RCC 7860 (cell line): ENCODE measurements at places on chromosomes 2 and 18.

GRCh38 chr2:231177156-231178025, 21.0 kb upstream of the ARMC9 start:
- DNase-seq = no peak

- DNase-seq = no peak
These were observed at the start of gene BCL11A for GRCh38 chr2:60553495-60554073. TSS of gene BCL11A (minus strand) at chr2:60553654. CDS start at chr2:60553270, 384 bp downstream.

- DNase-seq = no peak
These were observed 50.8 kb downstream of the SPRED2 start for GRCh38 chr2:65381607-65382051.

DNA sequence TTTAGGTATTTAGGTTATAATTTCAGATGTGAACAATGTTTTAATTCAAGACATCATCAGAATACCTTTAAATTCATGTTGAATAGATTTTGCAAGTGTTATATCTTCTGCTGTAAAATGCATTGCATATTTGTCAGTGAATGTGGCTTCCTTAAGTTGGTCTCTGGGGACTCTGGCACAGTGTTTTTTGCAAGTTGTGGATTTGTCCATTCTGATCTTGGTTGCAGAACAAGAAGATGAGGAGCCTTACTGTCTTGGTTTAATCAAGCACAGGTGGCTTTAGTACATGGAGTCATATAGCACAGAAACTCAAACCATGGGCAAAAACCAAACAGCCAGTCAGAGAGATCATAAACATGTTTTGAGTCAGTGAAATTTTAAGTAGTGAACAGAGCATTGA, 135.7 kb downstream of the ARHGAP28 start:
- no peak for DNase-seq

- DNase-seq = no peak
These were observed at the start of gene LIMS2 for GRCh38 chr2:127675331-127676261. TSS of gene LIMS2 (minus strand) at chr2:127675530. CDS start at chr2:127675024, 506 bp downstream.

DNA sequence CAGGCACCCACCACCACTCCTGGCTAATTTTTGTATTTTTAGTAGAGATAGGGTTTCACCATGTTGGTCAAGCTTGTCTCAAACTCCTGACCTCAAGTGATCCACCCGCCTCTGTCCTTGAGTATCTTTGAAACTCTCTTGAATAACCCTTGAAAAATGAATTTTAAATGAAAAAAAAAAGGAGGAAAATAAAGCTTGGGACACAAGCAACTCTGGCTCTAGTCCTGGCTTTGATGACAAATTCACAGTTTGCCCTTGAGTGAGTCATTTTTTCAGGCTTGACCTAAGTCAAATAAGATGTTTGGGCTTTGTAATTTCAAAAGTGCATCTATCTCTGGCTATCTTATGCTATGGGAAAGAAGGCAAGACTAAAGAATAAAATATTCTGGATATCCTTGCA, 79.0 kb upstream of the TRIB2 start:
- DNase-seq = no peak

- no peak for DNase-seq
These were observed 242.2 kb downstream of the FHOD3 start for GRCh38 chr18:36539674-36540231.

- DNase-seq = no peak
These were observed 21.8 kb downstream of the CFLAR start for GRCh38 chr2:201137505-201138400.

DNA sequence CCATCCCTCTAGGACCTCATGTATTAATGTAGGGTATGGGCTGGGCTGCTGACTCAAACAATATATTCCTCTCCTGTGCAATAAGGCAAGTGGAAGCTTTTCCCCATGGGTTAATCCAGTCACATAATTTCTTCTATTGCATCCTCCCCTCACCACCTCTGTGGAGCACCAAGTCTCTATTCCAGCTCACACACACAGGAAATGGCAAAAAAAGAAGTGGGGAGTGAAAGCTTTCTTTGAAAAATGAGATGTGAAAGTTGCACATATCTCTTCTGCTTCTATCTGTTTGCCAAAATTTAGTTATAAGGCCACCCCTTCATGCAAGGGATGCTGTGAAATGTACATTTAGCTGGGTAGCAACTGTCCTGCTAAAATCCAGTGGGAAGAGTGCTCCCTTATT, 121.3 kb downstream of the CDC42EP3 start:
- DNase-seq = no peak

- no peak for DNase-seq
These were observed 48.1 kb downstream of the ID2 start for GRCh38 chr2:8729939-8730338.

DNA sequence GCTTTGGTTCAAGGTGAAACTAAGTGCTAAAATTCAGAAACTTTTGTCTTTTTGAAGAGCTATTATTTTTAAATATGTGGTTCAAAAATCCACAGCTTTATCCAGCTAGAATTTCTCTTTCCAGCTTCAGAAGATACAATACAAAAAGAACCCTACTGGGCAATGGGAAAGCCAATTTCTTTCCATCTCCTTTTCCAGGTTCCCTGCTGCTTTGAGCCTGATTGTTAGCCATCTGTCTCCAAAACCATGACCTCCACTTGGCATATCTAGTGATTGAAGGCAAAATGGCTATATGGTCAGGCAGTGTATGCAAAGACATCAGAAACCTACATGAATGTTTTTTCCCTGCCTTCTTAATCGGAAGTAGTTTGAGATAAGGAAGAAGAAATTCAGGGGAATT, 134.1 kb downstream of the KCNH7 start:
- DNase-seq = no peak

- no peak for DNase-seq
These were observed 109.0 kb downstream of the CERS6 start for GRCh38 chr2:168565112-168565511.

GRCh38 chr2:239374896-239375277, 25.9 kb downstream of the HDAC4 start:
- no peak for DNase-seq

DNA sequence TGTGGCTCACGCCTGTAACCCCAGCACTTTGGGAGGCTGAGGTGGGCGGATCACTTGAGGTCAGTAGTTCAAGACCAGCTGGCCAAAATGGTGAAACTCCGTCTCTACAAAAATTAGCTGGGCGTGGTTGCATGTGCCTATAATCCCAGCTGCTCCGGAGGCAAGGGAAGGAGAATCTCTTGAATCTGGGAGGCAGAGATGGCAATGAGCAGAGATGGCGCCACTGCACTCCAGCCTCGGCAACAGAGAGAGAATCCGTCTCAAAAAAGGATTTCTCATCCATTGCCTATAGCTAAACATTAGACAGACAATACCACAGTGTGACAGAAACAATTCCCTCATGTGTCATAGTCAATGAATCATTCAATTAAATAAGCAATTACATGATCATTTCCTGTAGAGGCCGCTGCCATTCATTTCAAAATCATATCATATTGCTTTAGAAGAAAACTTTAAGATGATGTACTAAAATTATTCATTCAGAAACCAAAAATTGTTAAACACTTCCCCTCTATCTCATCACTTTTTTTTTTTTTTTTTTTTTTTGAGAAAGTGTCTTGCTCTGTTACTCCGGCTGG, 69.5 kb upstream of the TGIF1 start:
- DNase-seq = peak; percentile 79

DNA sequence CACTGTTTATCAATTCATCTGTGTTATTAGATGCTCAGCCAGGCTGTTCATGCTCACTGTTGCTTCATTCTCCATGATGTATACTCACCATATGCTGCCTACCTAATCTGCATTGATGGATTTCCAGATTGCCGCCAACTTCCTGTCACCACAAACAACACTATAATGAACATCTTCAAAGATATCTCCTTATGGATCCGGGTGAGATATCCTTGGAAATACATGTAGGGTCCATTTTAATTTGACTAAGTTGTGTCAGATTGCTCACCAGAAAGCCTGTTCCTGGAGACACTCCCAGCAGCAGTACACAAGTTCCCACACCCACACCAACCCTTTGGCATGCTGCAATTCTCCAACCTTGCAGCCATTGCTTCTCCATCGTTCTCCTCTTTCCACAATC, 547.5 kb upstream of the TNP1 start:
- DNase-seq = no peak

DNA sequence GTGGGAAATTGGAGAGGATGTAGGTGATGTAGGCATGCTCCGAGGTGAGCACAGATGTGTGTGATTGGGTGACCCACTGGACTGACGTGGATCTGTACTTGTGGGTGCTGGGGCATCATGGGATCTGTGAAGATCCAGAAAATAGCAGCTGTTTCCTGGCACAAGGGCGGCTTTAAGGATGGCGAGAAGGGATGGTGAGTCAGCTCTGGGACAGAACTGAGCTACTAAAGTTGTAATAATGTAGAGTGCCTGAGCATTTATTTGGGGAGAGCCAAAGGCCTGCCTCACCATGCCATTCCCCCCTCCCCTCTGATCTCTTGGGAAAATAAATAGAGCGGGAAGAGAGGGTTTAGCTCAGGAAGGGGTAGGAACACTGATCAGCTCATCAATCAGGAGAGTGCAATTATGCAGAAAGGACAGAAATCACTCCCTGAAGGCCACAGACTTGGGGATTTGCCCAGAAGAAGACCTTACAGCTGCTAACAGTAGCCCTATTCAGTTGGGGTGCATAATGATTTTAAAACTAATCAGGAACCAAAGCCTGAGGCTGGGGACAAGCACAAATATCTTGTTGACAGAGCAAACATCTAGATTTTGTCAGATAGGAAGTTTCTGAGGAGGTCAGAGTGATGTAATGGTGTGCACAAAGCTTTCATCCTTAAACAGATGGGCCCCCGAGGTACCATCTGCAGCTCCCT, 30.3 kb downstream of the TANC1 start:
- no peak for DNase-seq

GRCh38 chr2:11458753-11459152, 7.2 kb downstream of the E2F6 start:
- DNase-seq = no peak

DNA sequence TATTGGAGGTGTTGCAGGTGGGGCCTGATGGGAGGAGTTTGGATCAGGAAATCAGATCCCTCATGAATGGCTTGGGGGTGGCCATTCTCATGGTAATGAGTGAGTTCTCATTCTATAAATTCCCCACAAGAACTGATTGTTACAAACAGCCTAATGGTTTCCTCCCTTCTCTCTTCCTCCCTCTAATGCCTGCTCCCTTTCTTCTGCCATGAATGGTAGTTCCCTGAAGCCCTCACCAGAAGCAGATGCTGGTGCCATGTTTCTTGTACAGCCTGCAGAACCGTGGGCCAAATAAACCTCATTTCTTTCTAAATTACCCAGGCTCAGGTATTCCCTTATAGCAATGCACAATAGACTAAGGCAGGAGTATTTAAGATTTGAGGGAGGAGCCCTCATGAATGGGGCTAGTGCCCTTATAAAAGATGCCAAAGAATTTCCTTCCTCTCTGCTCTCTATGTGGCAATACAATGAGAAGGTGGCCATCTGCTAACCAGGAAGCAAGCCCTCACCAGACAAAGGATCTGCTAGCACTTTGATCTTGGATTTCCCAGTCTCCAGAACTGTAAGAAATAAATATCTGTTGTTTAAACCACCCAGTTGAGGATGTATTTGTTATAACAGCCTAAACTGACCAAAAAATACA, 251.8 kb downstream of the ZEB2 start:
- no peak for DNase-seq

GRCh38 chr2:6948677-6949351, 31.6 kb downstream of the RNF144A start:
- DNase-seq = no peak

DNA sequence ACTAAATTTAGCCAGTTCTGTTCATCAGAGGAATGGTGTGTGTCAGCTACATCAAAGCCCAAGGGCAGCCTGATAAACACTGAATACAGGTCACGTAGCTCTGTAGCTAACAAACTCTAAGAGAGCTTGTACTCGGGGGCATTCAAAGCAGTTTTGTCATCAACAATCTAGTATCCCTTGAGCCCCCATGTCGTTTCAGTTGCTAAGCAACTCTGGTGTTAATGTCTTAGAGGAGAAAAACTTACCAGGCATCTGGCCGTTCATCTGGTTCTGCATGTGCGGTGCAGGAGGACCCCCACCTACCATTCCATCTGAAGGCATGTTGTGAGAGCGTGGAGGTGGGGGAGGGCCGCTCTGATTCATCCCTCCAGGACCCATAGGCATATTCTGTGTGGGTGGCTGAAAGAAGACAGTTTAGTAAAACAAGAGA, 33.1 kb downstream of the SS18 start:
- no peak for DNase-seq

DNA sequence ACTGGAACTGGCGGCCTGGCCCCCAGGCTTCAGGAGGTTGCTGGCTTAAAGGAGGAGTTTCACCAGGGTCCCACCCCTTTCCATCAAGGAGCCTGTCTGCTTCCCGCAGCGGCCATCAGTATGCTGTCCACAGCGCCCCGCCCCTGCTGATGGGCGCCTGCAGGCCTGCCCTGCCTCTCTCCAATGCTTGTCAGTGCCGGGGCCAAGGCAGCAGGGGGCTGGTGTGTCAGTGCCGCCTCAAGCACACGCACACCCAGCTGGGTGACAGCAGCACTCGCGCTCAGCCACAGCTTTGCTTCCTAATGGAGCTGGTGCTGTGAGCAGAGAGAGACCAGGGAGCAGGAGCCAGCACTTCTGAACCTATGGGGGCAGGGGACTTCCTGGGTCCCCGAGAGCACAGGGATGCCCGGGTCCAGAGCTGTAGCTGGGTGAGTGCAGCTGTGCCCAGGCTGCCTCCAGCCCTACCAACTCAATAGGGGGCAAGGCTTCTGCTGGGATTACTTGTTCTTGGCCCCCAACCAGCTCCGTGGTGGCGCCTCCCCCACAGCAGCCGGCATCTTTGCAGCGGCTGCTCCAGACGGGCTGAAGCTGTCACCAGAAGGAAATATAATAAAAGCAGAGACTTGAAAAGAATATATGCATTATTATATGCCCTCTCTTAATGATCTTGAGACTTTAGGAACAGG, 377.2 kb upstream of the LRATD1 start:
- DNase-seq = no peak

DNA sequence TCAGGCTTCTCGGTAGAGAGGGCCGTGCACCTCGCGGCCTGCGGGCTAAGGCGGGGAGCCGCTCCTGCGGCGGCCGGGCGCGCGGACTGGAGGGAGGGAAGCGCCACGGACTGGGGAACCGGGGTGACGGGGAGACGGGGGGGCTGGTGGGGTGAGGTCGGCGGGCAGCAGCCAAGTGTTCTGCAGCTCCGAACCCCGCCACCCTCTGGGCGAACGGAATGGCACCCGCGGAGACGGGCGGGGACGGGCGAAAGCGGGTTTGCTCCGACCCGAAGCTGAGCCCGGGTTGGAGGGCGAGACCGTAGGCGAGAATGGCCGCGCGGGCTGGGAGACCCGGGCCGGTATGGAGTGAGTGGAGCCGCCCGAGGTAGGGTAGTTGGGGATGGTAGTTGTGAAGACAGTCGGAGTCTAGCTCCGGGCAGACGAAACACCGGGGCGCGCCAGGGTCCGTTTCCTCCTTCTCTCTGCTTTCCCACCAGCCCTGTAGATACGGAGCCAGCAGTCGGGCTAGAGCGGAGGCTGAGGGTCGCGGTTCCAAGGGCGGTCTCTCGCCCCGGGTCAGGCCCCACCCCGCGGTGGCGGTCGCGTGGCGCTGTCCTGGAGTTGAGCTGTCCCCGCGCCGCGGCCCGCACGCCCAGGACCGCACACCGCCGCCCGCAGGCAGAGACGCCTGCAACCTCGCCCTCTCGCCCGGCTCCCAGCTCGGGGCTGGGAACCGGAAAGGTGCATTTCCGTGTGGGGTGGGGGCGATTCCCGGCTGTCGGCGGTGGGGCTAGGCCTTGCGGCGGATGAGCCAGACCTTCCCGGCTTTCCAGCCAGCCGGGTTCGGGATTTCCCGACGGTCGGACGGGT, 160.3 kb upstream of the SIX2 start:
- no peak for DNase-seq

GRCh38 chr18:68466672-68467071, 248.2 kb downstream of the TMX3 start:
- DNase-seq = no peak

- DNase-seq = peak; percentile 5
These were observed 433 bp upstream of the MFF start for GRCh38 chr2:227324642-227324994.

- no peak for DNase-seq
These were observed 626 bp upstream of the VIT start for GRCh38 chr2:36695746-36696415.
